ENCODE measurements at places on chromosomes 3 and 15.

DNA sequence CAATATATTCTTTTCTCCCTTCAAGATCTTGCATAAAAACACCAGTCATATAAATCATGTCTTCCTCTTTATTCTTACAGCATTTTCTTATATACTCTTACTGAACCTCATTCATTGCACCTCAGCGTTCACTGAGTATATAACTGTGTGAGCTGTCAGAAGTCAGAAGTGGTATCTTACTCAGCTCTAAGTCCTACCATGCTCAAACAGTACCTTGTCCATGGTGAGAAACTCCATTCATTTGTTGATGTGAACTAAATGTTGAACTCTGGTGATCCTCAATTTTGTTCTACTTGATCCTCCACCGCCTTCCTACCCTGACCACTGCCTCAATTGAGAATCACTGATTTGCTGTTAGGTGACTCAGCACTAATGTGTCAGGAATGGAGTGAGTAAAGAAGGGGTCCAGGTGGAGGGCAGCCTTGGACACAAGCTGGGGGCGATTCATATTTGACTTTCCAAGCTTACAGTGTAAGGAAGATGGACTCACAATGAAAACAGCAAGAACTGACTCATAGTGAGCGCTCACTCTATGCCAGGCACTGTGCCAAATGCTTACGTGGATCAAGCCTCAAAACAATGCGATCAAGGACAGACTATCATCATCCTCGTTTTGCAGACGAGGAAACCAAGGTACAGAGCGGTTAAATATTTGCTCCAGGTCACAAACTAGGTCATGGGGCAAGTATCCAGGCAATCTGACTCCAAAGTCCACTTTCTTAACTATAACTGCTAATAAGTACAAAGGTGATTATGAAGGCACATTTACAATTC, 13.5 kb upstream of the ZFYVE19 start:
- peak; percentile 98 for DNase-seq

GRCh38 chr3:9623148-9623547, 26.2 kb upstream of the MTMR14 start:
- peak; percentile 5 for DNase-seq

GRCh38 chr3:9644245-9644644, 5.1 kb upstream of the MTMR14 start:
- no peak for DNase-seq

DNA sequence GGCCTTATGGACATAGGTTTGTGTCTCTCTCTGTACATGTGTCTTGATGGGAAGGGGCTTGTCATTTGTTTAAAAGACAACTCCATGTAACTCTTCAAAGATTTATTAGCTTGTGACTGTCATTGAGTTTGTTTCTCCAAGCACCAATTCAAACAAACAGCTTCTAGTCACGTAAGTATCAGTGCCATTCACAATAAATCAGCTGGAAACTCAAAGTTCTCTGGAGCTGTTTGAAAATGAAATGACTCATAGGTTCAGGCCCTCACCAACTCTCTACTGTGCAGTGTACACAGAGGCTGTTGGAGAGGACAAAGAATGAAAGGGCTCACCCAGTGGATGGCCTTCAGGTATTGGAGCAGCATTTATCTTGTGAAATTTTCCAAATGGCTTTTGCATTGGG, 476.3 kb downstream of the AGBL1 start:
- no peak for DNase-seq

DNA sequence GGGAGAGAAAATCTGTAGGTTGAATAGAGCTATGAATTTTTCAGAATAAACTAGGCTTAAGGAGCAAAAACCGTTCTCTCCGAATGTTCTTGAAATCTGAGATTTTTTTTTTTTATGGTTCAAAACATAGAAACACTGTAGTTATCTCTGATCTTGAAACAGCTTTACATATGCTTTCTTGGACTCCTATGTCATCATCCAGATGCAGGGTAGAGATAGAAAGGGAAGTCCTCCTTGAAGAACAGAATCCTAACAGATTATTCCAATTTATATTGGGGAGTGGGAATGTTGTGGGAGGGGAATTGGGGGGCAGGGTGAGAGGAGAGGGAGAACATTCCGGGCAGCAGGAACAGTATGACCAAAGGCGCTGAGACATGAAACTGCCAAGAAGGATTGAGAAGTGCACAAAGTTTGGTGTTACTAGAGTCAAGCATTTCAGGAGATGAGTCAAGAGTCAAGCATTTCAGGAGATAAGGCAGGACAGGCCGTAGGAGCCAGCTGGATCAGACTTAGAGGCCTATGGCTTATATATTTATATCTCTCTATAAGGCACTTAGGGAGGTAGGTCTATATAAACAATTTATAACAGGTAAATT, 21.9 kb upstream of the ST3GAL6 start:
- DNase-seq = peak; percentile 87

DNA sequence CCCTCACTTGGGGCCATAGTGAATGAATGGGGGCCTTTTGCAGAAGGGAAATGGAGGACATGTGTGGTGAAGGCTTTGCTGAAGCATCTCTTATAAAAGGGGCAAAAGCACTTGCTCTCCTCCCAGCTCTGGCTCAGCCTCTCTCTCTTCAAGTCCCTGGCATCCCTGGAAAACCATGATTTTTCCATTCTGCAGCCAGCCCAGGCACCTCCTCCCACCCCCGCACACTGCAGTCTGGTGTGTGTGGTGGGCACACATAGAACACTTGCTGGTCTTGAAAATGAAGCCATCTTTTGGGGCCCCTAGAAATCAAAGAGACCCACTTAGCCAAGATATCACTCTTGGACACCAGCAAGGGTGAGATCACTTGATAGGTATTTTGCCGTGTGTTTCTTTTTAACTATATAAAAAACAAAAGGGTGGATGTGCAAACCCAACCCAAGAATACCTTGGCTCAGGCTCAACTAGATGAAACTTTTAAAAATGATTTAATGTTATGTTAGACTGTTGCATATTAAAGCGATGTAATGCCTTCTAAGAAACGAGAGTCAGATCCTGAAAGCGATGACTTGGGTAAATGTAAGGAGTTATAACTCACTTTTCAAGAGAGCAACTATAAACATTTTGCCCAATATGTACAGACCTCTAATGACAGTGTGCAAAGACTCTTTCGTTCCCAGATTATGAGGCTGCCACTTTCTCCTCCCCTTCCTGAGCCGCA, 16.4 kb upstream of the ALDH1A3 start:
- no peak for DNase-seq

- DNase-seq = peak; percentile 59
These were observed 214.4 kb downstream of the PCCB start for GRCh38 chr3:136464502-136464901.

- DNase-seq = peak; percentile 34
These were observed 23.5 kb downstream of the MAGEF1 start for GRCh38 chr3:184688251-184688881.
